ENCODE measurements at places on chromosomes 12 and 14.

- DNase-seq, result peak; percentile 89
Observed at GRCh38 chr12:6765634-6766581, at the start of gene PTMS. TSS of gene PTMS (plus strand) at chr12:6766363. CDS start at chr12:6766706, 343 bp downstream.

DNA sequence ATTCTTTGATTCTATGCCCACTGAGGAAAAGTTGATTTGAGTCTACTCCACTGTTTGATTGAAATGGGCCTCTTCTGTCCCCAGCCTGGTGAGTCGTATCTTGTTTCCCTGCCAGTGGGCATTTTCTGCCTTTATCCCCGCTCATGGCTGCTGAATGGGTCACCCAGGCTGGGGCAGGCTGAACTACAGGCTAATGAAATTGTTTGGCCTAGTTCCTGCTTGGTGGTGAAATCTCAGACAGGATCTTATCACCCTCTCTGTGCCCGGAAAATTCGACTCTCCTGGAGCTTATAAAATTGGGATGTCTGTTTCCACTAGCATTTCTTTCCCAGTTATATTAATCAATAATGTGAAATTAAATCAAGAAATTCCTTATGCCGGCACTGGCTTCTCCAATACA is 65.0 kb downstream of the CHST11 start:
- peak; percentile 34 for DNase-seq

- no peak for DNase-seq
Observed at GRCh38 chr14:80536456-80536855, 325.2 kb upstream of the DIO2 start.

DNA sequence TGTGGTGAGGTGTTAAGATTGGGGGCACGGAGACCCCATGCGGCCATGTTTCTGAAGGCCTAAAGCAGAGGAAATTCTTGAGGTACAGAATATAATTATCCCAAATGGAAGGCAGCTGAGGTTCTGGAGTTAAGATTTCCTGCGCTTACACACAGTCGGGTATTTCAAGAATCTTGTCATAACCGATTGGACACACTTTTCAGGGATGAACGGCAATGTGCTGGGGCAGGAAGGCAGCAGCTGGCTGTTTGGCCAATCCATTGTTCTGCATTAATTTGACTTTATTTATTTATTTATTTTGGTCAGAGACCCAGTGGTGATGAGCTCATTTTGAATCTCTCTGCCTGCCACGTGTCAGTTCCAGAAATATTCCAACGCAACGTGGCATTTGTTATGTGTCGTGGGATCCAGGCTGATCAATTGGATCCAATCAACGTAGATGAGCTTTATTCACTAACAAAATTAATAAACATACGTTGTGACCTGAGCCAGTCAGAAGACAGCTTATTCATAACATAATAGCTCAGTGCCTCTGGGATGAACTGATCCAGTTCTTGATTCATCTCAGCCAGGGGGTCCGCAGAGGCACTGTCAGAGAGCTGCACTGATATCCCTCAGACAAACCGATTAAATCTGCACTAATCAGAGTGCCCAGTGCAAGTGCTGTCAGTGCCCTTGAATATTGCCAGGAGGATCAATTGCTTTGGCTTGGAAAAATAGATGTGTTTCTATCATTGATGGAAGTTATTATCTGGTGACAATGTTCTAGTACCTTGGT is 181.0 kb downstream of the KTN1 start:
- no peak for DNase-seq

- no peak for DNase-seq
Observed at GRCh38 chr12:47269916-47270315, 190.2 kb upstream of the AMIGO2 start.

- DNase-seq, result no peak
Observed at GRCh38 chr14:33987565-33988080, 36.7 kb upstream of the EGLN3 start.

DNA sequence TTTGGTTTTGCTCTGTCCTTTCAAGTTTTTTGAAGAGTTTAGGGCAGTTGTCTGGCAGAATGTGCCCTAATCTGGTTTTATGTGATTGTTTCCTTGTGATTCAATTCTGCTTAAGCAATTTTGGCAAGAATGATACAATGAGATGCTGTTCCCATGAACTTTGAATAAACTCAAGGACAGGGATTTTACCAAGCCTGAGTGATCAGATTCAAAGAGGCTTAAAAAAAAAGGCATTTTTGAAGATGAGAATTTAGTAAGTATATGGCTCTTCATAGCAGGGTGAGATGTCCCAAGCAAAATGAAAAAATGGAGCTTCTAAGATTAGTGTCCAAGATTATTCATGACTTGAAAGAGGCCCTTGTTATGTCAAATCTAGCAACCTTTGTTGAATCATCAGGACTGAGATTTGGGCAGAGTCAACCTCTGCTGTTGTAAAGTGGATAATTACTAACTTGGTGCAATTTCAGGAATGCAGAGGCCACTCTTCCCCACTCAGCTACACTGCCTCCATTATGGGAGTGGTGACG is 180.6 kb upstream of the NUDT4 start:
- no peak for DNase-seq
